Muscle of arm (tissue), 14 donors: ENCODE measurements at places on chromosomes 12 and 14. TPM values are rescaled to one million over a fixed set of nuclear protein-coding genes. Genes with fewer than 3 reads are reported as not detected.

NRXN3 gene
- 1.2 TPM for polyA plus RNA-seq

- DNase-seq = no peak
Observed at GRCh38 chr12:45273717-45274271, 57.9 kb downstream of the ANO6 start.

DNA sequence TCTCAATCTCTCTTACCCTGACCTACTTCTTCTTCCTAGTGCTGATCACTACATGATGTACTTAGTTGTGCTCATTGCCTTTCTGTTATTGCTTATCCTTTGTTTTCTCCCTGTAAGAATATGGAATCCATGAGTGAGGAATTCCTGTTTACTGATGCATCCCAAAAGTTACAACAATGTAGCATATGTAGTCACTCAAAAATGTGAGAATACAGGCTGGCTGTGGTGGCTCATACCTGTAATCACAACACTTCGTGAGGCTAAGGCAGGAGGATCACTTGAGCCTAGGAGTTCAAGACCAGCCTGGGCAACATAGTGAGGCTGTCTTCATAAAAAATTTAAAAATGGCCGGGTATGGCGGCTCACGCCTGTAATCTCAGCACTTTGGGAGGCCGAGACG lies 8.0 kb upstream of the WDR20 start:
- DNase-seq = no peak

OVCH1 gene
- polyA plus RNA-seq = 1.7 TPM

DNA sequence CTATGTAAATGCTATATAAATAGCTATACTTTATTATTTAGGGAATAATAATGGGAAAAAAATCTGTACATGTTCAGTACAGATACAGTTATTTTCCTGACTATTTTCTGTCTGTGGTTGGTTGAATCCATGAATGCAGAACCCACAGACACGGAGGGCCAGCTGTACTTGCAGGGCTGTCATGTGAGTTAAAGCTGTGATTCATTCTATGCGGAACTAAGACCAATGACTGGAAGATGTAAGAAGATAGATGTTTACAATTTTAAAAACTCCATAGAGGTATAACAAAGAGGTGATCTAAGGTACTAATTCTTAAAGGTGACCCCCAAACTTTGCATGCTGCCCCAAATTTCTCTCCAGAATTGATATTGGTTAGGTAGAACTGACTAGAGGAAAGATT lies 14.6 kb downstream of the PCNX4 start:
- DNase-seq = no peak

MAP3K9 gene
- 0.82 TPM for polyA plus RNA-seq

DNA sequence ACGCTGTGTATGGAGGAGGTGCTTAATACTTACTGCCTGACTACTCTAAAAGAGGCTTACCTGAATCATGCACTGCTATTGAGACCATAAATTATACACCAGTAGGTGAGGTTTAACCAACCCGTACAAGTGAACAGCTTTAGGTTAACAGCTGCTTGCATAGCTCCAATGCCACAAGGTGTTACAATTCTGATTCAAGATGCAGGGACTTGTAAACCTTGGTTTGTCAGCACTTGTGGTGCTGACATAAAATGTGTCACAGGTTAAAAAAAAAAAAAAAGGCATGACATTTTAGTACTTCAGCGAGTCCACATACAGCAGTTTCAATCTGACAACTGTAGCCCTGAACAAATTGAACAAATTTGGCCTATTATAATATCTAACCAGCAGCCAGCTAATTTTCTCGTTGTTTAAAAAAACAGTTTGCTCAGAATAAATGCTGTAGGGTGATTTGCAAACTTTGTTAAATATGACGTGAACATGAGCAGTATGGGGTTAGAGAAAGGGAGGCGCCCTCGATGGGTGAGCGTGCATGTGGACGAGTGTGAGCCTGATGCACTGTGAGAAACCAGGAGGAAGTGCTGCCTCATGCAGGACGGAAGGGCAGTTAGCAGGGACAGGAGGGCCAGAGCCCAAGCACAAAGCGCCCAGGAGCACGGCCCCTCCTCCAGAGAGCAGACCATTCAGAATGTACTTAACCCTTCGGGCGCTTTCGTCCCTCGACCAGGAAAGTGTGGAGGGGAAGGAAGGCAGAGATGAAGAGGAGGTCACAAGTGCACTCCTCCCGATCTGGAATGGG lies 44.7 kb downstream of the TCHP start:
- DNase-seq = no peak

FGD6 gene
- 5.9 TPM for polyA plus RNA-seq

- no peak for DNase-seq
Observed at GRCh38 chr14:65237941-65238340, 135.6 kb upstream of the MAX start.
